Activated CD4-positive, alpha-beta memory T cell treated with anti-CD3 and anti-CD28 coated beads for 36 hours (primary cell): ENCODE measurements at places on chromosomes 1 and 21. TPM values are rescaled to one million over a fixed set of nuclear protein-coding genes. Genes with fewer than 3 reads are reported as not detected.

The ELF3 gene
- total RNA-seq, result 0.46 TPM

The SLFNL1 gene
- not detected for total RNA-seq

The ASTN1 gene
- total RNA-seq, result not detected

The UMODL1 gene
- total RNA-seq, result not detected

The MAP1LC3C gene
- total RNA-seq, result not detected

The S100A14 gene
- 0.46 TPM for total RNA-seq

The PLEKHM2 gene
- total RNA-seq, result 46.5 TPM

The SPOCD1 gene
- total RNA-seq, result 0.73 TPM

GRCh38 chr1:221761354-221762002, 19.6 kb upstream of the DUSP10 start:
- H3K4me3 ChIP-seq, result no peak overlapping the region
- no peaks in the 10 kb centered on the region for H3K27me3 ChIP-seq
- no peaks in the 10 kb centered on the region for H3K36me3 ChIP-seq
- H3K27ac ChIP-seq, result no peak overlapping the region
- no peak for DNase-seq

GRCh38 chr21:21955204-21955603, 957.0 kb downstream of the NCAM2 start:
- no peaks in the 10 kb centered on the region for H3K4me1 ChIP-seq
- no peaks in the 10 kb centered on the region for H3K36me3 ChIP-seq
- no peak overlapping the region for H3K4me3 ChIP-seq
- no peak for DNase-seq

- no peak for DNase-seq
- H3K4me3 ChIP-seq, result no peak overlapping the region
- no peak overlapping the region for H3K27ac ChIP-seq
- no peaks in the 10 kb centered on the region for H3K36me3 ChIP-seq
These were observed 17.2 kb upstream of the TTC39A start for GRCh38 chr1:51347398-51348146.

GRCh38 chr1:209825591-209826434, 2.0 kb upstream of the UTP25 start:
- DNase-seq, result no peak
- peaks cover 14% of the 10 kb centered on the region for H3K27me3 ChIP-seq
- peaks cover 3% of the 10 kb centered on the region for H3K36me3 ChIP-seq
- H3K4me3 ChIP-seq, result no peak overlapping the region
- no peak overlapping the region for H3K27ac ChIP-seq

DNA sequence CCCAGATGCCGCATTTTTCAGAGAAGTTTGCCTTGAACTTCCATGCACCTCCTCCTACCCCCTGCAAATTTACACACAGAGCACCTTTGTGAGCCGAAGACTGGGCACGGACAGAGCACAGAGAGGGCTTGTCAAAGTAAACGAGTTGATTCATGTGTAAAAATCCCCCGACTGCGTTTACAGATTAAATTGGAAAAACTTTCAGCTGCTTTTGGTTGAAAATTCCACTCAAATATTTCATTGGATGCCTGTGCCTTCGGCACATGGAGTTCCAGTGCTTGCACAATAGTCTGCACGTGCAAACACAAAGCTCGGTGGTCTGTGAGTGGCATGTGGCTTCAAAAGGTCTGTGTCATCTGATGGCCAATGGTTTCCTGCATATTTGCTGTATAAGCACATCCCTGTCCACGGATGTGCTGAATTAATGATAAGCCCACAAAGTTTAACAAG, 177.5 kb downstream of the SETD4 start:
- DNase-seq, result no peak
- H3K36me3 ChIP-seq, result no peaks in the 10 kb centered on the region
- H3K27me3 ChIP-seq, result peaks cover 20% of the 10 kb centered on the region
- H3K27ac ChIP-seq, result no peak overlapping the region
- no peak overlapping the region for H3K4me3 ChIP-seq

- DNase-seq, result no peak
- peaks cover 43% of the 10 kb centered on the region for H3K36me3 ChIP-seq
- H3K4me3 ChIP-seq, result no peak overlapping the region
- H3K27me3 ChIP-seq, result no peaks in the 10 kb centered on the region
- no peak overlapping the region for H3K27ac ChIP-seq
- peaks cover 36% of the 10 kb centered on the region for H3K4me1 ChIP-seq
These were observed 8.3 kb upstream of the CHD5 start for GRCh38 chr1:6188466-6188865.

GRCh38 chr1:3351449-3352298, 102.8 kb upstream of the ARHGEF16 start:
- H3K4me3 ChIP-seq, result no peak overlapping the region
- H3K4me1 ChIP-seq, result no peaks in the 10 kb centered on the region
- no peak overlapping the region for H3K27ac ChIP-seq
- H3K36me3 ChIP-seq, result no peaks in the 10 kb centered on the region

DNA sequence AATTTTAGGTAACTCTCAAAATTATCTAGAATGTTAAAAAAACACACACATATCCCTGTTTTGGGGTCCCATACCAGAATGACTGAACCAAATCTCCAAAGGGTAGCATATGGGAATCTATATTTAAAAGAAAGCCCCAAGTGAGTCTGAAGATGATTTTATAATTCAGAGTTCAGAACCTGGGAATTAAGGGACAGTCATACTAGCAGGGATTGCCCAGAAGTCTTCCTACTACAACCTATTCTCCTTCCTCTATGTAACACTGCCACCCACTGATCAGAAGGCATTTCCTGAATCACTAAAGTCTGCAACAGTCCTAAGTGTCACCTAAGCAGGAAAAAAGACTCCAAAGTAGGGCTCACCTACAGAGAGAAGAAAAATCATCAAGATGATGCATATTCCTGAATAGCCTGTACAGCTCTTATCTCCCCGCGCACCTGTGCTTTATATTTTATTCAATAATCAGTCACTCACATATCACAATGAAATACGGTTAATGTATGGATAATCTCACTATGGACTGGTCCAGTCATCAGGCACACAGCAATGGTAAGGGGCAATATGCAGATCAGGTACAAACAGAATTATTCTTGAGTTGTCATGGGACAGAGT, 4.9 kb downstream of the RGS1 start:
- H3K4me1 ChIP-seq, result peaks cover 46% of the 10 kb centered on the region
- DNase-seq, result no peak
- H3K36me3 ChIP-seq, result peaks cover 34% of the 10 kb centered on the region

DNA sequence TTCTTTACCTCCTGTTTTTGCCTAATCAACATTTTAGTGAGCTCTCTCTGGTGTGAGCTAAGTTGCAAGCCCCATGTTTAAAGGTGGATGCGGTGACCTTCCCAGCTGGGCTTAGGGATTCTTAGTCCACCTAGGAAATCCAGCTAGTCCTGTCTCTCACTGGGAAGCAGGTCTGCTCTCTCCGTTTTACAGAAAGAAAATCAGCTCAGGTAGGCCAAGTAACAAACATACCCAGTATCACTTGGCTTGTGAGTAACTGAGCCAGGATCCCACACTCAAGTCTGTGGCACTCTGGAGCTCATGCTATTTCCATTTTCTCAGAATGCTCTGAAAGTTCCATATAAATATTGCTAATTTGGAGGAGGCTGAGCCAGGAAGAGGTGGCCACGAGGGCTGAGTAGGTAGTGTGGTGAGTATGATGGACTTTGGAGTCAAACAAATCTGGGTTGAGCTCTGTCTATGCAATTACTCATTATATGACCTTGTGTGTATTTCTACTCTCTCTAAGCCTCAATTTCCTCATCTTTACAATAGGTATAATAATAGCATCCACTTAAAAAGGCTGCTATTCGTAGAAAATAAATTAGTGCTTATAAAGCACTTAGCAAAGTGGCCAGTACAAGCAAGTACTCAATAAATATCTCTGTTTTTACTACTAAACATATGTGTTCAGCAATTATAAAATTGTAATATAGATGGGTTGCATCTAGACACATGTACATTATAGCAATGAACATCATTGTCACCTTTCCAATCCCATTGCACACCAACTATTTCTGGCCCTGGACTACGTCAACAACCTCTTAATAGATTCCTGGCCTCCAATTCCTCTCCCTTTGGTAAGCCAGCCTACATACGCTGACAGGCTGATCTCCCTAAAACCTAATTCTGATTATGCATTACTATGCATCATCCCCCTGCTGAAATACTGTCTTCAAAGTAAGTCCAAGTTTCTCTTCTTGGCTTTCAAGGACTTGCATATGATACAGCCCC, 32.7 kb upstream of the DHCR24 start:
- H3K27me3 ChIP-seq, result peaks cover 3% of the 10 kb centered on the region
- H3K36me3 ChIP-seq, result no peaks in the 10 kb centered on the region
- no peak overlapping the region for H3K4me3 ChIP-seq
- H3K4me1 ChIP-seq, result no peaks in the 10 kb centered on the region

DNA sequence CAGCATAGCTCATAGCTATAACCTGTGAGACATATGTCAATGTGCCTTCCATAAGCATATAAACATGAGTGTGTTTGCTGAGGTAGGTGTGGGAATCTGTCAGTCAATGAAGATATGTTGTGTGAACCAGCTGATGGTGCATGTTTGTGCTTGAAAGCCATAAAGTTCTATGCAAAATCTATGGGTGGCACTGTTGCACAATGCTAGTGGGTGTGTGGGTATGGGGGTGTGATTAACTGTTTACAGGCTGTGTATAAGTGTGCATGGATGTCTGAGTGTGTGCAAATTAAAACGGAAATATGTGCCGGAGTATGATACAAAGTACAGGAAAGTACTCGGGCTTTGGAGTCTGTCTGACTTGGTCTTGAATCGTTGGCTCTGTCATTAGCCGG, 1.0 kb upstream of the ATP2B4 start:
- H3K27ac ChIP-seq, result peak overlapping the region; percentile 97
- peaks cover 52% of the 10 kb centered on the region for H3K4me1 ChIP-seq
- peak overlapping the region; percentile 90 for H3K4me3 ChIP-seq
- DNase-seq, result peak; percentile 78

DNA sequence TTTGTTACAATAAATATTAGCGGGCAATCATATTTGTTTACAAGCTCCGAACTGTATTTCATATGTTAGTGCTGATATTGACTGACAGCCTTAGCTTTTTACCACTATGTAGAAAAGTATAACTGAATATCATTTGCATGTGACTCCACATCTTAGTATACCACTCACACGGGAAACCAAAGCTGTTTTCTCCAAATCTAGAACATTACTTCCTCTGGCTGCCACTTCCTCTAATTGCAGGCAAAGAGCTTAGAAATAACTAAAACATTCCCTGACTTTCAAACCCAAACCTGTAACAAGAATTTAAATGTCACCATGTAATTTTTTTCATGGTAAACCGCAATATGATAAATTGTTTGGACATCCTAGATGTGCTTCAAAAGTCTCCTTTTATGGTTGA, 174.7 kb downstream of the LBR start:
- peaks cover 8% of the 10 kb centered on the region for H3K27me3 ChIP-seq
- no peaks in the 10 kb centered on the region for H3K4me1 ChIP-seq
- no peak overlapping the region for H3K27ac ChIP-seq
- H3K4me3 ChIP-seq, result no peak overlapping the region

DNA sequence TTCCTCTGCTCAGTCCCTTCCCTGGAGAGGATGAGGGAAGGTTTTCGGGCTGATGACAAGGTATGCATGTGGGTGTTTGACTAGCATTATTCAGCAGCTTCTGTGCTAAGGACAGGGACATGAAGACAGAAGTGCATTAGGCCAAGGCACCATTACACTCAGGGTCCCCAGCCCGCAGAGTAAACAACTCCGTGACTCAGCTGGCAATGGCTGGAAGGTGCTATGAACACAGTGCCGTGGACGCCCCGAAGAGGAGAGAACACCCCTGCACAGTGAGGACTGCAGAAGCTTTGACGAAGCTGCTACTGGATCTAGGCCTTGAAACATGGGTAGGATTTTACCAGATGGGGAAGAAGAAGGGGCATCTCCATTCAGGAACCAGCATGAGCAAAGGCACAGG, 13.7 kb upstream of the EPS8L3 start:
- no peak overlapping the region for H3K27ac ChIP-seq
- no peaks in the 10 kb centered on the region for H3K27me3 ChIP-seq
- no peak overlapping the region for H3K4me3 ChIP-seq

DNA sequence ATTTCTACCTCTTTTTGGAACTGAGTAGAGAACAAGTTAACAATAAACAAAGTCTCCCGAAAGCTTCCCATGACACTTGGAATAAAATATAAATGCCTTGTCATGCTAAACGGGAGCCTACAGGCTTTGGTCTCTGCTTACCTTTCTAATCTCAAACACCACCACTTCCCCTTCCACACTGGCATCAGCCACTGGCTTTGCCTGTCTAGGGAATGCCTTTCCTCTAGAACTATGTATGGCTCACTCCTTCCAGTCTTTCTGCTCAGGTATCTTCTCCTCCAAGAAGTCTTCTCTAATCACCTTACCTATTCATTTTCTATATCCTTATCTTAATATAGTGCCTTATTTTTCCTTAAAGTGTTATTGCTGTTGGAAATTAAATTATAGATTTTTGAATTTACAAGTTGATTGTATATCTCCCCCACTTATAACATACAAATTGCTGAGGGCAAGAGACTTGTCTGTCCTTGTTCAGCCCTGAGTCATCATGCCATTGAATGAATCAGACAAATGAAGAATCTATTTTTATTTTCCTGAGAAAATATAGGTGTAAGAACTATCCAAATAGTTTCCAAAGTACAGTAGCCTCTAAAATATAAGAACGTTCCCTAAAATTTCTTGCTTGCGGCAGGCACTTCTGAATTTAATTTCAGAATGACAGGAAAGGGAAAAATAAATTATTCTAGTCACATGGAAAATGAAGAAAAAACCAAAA, 119.2 kb downstream of the TM2D1 start:
- H3K4me1 ChIP-seq, result no peaks in the 10 kb centered on the region
- H3K4me3 ChIP-seq, result no peak overlapping the region
- no peaks in the 10 kb centered on the region for H3K36me3 ChIP-seq
- no peak for DNase-seq
- H3K27me3 ChIP-seq, result peaks cover 1% of the 10 kb centered on the region
- no peak overlapping the region for H3K27ac ChIP-seq

- no peak overlapping the region for H3K27ac ChIP-seq
- peaks cover 46% of the 10 kb centered on the region for H3K36me3 ChIP-seq
- H3K27me3 ChIP-seq, result no peaks in the 10 kb centered on the region
- H3K4me3 ChIP-seq, result no peak overlapping the region
- no peaks in the 10 kb centered on the region for H3K4me1 ChIP-seq
These were observed 47.0 kb downstream of the F5 start for GRCh38 chr1:169538998-169539871.

- H3K27ac ChIP-seq, result no peak overlapping the region
- H3K4me3 ChIP-seq, result no peak overlapping the region
- H3K27me3 ChIP-seq, result peaks cover 6% of the 10 kb centered on the region
- DNase-seq, result no peak
These were observed 9.2 kb downstream of the KCNJ6 start for GRCh38 chr21:37907076-37907475.
